Effector CD4-positive, alpha-beta T cell (primary cell): ENCODE measurements at places on chromosomes 12 and 14.
A peak's percentile ranks its signal among the peaks of the same experiment; 100 is the strongest.

GRCh38 chr12:124915239-124916236, 1.1 kb upstream of the UBC start:
- DNase-seq: no peak

DNA sequence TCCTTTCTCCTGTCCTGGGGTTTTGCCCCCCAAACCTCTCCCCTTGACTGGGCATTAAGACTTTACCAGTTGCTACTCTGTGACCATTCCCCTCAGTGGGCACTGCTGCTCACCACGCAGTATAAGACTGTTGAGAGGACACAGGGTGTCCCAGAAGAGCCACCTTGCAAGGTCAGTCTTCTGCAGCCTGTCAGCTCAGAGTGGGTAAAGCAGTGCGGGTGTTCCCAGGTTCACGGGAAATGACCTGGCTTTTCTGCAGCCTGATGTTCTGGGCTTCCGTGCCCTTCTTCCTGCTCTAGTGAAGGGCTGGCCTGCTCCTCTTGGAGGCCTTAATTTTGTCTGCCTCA, 34.2 kb downstream of the KCNA1 start:
- DNase-seq: no peak

DNA sequence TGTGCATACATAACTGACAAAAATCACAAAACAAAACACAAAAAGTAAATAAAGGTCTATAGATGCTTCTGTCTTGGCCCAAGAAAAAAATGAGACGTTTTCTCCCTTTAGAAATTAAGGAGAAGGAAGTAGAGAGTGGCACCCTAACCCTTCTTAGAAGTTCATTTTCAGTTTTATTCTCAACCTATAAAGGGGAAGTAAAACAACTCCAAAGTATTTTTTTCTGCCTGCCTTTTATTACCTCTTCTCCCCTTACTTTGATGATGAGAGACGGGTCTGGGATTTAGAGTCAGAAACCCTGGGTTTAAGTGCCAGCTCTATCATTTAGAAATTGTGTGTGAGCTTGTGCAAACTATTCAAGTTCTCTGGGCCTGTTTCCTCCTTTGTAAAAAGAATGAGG, 2.8 kb downstream of the PRIM1 start:
- DNase-seq: no peak

- DNase-seq: no peak
Measured at GRCh38 chr14:68564191-68564825, 228.6 kb downstream of the ZFP36L1 start.

- no peak for DNase-seq
Measured at GRCh38 chr14:69624136-69624535, 12.7 kb downstream of the SUSD6 start.

DNA sequence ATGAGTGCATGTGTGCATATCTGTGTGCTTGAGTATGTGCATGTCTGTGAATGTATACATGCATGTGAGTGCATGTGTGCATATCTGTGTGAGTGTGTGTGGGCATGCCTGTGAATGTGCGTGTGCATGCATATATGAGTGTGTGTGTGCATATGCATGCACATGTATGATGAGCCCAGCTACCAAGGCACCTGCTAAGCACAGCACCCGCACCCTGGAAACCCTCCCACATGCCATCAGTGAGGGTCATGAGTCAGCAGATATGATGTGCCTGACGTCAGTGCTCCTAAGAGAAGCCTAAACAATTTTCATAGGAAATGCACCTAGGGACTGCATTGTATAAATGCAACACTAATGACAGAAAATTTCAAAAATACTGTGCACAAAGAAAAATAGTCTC, 151.1 kb downstream of the KIF26A start:
- no peak for DNase-seq

DNA sequence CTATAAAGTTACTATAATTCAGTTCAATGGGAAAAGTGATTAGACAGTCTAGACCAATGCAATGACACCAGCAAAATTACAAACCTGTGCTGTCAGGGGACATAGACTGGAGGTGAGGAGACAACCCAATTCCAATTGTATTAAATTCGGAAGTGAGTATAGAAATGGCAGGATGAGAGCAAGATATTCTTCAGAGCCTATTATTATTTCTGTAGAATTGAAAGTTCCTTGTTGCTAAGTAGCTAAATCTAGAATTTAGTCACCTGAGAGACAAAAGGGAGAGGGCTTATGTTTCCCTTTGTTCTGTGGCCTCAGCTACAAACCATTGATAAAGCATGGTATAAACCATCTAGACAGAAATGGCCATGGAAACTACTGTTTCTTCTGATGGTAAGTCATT, at the start of gene ADAM21:
Gene ADAM21, plus strand, starts transcription at position 301 of the 400 bp plus-strand sequence. CDS start 5,326 bp downstream, outside the sequence.
- DNase-seq: no peak

DNA sequence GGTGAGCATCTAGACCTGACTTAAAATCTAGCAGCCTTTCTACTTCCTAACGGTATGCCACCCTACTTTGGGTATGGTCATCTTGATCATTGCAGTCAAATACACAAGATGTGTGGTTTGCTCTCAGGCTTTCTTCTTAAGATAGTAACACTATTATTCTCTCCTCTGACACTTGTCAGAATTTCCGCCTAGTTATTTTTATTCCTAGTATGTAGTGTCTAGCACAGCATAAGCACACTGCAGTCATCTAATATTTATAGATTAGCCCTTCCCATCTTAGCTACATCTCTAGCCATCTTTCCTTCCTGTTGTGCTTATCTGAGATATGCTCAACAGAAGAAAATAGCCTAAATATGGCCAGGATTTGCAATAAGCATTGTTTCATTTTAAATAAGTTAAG, 180.1 kb downstream of the C12orf50 start:
- no peak for DNase-seq

DNA sequence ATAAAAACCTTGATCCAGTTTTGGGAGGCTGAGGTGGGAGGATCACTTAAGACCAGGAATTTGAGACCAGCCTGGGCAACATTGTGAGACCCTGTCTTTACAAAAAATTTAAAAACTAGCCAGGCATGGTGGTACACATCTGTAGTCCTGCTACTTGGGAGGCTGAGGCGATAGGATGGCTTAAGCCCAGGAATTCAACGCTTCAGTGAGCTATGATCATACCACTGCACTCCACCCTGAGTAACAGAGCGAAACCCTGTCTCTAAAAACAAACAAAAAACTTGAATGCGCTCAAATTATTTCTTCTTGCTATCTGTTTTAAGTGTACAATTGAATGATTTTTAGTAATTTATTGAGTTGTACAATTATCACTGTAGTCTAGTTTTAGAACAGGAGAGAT, 20.1 kb downstream of the WDR20 start:
- no peak for DNase-seq

- DNase-seq: no peak
Measured at GRCh38 chr12:28631831-28632230, 441.6 kb downstream of the CCDC91 start.

DNA sequence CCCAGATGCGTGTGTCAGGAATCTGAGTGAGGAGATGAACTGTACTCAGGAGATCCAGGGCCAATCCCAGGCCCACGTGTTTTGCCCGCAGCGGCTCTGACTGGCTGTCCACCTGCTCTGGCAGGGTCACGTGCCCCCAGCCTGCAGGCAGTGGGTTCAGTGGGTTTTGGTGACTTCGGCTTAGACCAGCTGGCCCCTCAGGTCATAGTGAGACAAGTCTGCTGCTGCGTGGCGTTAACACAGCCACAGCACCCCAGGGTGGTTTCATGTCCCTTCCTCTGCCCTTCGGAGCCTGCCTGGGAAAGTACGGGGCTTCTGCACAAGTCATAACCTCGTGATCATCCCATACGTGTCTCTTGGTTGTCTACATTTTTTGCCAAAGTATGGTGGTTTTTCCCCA, 2.6 kb downstream of the FBRSL1 start:
- DNase-seq: no peak

DNA sequence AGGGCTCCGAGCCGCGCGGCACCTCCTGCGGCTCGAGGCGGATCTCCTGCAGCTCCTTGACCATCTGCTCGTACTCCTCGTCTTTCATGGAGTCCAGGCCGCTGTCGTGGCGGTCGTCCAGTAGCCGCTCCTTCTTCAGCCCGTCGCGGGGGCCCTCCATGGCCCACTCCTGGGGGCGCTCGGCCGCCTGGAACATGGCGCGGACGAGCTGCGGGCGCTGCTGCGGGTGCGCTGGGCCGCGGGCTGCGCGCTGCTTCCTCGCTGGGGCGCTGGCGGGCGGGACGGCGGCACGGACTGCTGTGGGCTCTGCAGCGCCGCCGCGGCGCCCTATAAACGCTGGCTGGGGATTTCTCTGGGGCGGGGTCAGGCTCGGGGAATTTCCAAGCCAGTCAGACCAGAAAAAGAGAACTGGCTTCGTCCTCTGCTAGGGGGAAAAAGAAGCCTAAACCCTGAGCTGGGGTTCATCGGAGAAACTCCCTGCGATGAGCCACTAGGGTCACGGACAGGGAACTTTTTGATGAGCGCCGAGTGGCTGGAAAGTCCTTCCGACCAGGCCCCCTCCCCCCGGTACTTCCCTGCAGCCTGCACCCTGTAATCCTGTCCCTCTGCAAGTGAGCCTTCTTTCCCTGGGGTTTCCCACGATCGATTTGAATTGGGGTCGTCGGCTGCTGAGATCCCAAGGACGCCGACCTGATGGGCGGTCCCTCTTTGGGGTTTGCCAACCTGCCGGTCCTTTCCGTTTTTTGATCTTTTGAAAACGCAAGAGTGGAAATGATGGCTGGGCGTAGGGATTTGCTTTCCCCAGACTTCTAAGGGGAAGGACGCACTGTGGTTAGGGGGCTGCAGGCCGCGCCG, at the start of gene NFKBIA:
Gene NFKBIA, minus strand, starts transcription at position 301 of the 855 bp plus-strand sequence. Its CDS starts 105 bp downstream, at position 196.
- peak; percentile 90 for DNase-seq
